ENCODE measurements at places on chromosomes 5 and 9.

GRCh38 chr5:10306806-10307205, 896 bp downstream of the CMBL start:
- no peak for DNase-seq

- no peak for DNase-seq
Measured at GRCh38 chr5:50953290-50953689, 286.9 kb downstream of the PARP8 start.

GRCh38 chr5:149206524-149207141, 65.0 kb upstream of the AFAP1L1 start:
- DNase-seq, result no peak

- DNase-seq, result no peak
Measured at GRCh38 chr9:112341730-112342129, 8.3 kb upstream of the PTBP3 start.

Measured in NCI-H2029 (cell line).